NCI-H187 (cell line): ENCODE measurements at places on chromosomes 2 and 18.

DNA sequence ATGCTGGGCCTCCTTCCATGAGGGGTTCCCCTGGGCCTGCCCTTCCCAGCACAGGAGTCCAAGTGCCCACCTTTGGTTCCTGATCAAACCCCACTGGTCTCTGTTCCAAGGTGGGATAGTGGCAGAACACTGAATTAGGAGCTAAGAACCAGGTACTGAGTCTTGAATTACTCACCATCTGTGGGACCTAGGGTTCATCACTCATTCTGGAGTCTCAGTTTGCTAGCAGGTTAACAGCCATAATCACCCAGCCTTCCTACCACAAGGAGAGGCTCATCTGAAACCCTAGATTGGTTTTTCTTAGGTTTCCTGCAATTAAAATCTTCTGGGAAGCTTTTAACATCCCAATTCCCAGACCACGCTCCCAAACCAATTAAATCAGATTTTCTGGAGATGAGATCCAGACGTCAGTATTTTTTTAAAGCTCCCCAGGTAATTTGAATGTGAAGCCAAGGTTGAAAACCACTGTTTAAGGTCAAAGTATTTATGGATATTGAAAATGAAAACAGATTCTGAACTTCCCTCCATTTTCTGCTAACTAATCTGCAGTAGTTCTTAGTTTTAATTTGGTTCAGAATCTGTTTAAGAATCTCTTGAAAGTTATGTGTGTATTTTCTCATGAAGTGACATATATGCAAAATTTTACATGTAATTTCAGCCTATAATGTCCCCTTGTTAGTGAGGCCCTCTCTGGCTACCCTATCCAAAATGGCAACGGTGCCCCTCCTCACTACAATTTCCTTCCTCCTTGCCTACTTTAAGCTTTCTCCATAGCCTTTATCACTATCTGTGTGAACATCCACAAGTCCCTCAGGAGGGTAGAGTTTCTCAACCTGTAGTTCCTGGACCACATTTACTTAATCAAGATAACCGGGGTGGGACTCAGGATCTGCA is 166.5 kb upstream of the CXCR4 start:
- DNase-seq, result no peak

DNA sequence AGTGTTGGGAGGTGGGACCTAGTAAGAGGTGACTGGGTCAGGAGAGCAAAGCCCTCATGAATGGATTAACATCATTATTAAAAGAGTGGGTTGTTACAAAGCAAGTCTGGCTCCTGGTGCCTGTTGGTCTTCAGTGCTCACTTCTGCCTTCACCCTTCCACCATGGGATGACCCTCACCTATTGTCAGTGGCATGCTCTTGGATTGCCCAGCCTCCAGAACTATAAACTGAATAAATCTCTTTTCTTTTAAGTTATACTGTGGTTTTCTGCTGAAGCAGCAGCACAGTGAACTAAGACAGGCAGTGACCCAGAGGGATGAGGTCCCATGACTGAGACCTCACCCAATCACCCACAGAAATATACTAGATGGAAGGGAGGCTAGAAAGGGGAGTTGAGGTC is 57.5 kb upstream of the ATL2 start:
- DNase-seq, result no peak

DNA sequence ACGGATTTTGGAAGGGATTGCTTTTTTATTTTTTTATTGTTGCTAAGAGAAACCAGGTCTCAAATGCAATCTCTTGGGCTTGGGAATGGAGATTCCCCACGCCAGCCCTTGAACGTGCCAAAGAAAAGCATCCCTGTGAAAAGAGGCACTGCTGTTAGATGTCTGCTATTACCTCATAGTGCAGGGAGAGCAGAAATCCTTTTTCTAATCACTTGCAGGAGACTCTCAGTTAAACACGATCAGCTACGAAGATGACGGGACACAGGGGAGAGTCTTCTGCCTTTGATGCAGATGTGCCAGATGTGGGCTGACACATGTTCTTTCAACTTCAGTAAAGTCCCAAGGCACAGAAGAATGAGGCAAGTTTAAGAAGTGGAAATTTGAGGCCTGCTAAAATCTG is 381.6 kb upstream of the TRIB2 start:
- DNase-seq, result no peak

- no peak for DNase-seq
Measured at GRCh38 chr2:128834207-128834879, 515.7 kb upstream of the HS6ST1 start.

DNA sequence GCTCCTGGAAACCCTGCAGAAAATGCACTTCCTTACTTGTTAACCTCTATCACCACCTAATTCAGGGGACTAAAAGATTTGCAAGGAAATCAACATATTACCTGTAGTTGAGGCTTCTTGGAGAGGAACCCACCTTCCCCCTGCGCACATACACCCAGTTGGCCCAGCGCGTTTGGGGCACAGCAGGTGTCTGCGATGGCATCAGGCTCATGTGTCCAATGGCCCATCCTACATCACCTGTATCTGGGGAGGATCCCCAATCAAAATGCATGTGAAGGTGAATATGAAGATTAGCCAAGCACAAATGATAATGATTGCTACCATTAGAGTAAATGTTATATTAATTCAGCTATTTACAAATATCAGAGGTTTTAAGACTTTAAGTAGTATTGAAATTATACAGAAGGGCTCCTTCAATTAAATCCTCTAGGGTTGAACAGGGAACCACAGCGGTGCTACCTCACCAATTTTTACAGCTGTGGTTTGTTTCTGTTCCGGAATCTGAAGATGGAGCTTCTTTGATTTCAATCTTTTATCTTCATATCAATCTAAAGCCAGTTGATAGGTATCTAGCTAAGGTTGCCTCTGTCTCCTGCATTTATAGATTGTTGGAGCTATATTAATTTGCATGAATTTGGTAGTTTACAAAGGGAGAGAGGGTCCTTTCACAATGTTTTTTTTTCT is 486.0 kb downstream of the RNF144A start:
- DNase-seq, result no peak

- no peak for DNase-seq
Measured at GRCh38 chr2:220373878-220374277, 746.4 kb downstream of the SLC4A3 start.

GRCh38 chr2:20758997-20759396 is 63.9 kb downstream of the LDAH start:
- DNase-seq, result no peak
